ENCODE measurements at places on chromosomes 1 and 21.
A peak's percentile ranks its signal among the peaks of the same experiment; 100 is the strongest.

DNA sequence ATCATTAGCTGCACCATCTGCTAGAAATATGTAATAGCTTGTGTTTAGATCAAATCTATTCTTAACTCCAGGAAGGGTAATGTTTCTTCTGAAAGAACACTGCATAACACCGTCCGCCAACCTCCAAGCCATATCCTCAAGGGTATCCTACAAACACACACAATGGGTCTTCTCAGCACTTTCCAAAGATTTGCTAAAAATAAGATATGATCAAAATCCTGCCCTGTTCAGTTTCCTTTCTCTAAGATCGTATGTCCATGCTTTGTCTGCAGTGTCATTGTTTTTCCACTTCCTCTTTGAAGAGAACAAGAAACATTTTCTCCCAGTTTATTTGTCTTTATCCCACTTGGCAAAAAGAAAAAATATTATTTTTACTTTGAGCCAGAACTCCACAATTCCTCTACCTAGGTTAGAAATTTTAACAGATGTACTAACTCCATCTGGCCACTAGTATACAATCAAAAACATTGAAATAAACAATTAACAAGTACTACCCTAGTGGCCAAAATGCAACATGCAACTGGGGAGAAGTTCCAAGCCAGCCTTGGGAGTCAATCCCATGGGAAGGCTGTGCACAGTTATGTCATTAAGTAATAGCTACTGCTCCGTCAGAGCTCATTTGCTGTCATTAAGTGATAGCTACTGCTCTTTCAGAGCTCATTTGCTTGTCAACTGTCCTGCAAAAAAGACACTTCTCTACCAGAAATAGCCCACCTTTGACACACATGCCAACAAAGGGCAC is 37.8 kb downstream of the FRRS1 start:
- peak; percentile 68 for DNase-seq

GRCh38 chr1:11920239-11920903 is 5.9 kb downstream of the KIAA2013 start:
- no peak for DNase-seq

- no peak for DNase-seq
Measured at GRCh38 chr1:55156093-55156492, 59.1 kb downstream of the USP24 start.

GRCh38 chr1:23163395-23163794 is 5.3 kb downstream of the LUZP1 start:
- no peak for DNase-seq

DNA sequence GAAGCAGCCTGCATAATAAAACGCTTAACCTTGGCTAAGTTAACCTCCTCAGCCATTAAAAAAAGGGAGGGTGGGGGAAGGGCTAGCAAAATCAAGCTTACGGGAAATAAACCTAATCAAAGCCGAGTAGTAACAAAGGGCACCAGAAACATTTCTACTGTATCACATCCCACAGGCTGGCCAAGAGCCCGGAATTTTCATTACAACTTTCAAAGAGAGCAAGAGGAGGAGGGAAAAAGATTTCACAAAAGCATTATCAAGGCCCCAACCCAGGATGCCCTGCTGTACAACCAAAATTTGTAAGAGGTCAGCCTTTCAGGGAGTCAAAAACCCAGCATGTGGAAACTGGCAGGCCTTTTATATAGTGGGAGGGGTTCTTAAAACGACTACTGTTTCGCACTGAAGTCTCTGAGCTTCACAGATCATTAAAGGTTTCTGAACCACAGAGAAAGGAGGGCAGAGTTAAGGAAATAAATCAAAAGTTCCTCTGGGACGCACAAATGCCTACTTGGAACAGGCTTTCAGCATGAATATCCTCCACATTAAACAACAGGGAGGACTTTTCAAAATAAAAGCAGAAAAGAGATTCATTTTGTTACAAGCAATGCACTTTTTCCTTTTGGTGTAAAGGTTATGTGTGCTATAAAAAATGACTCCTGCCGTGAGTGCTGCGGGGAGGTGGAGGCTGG is 90.4 kb downstream of the SLC45A1 start:
- no peak for DNase-seq

GRCh38 chr1:243917177-243917862 is 67.3 kb upstream of the AKT3 start:
- DNase-seq, result peak; percentile 46

- no peak for DNase-seq
Measured at GRCh38 chr1:212529211-212529741, 79.3 kb upstream of the ATF3 start.

GRCh38 chr21:17455451-17455850 is 57.4 kb upstream of the CXADR start:
- peak; percentile 25 for DNase-seq

DNA sequence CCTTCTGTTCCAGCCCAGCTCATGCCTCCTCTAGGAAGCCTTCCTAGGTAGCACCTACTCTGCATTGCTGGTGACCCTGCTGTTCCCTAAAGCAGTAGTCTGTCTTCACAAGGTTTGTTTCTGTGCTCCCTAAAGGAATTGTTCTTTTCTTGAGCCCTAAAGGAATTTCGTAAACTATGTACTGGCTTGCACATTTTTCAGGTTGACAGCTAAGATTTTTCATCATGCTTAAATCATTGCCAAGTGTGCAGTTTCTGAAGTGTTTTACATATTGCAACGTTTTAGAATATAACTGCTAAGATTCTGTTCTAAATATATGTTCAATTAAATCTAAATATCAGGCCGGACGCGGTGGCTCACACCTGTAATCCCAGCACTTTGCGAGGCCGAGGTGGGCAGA is 13.1 kb downstream of the S100A16 start:
- no peak for DNase-seq

GRCh38 chr1:154813846-154814505 is 56.1 kb downstream of the KCNN3 start:
- no peak for DNase-seq

DNA sequence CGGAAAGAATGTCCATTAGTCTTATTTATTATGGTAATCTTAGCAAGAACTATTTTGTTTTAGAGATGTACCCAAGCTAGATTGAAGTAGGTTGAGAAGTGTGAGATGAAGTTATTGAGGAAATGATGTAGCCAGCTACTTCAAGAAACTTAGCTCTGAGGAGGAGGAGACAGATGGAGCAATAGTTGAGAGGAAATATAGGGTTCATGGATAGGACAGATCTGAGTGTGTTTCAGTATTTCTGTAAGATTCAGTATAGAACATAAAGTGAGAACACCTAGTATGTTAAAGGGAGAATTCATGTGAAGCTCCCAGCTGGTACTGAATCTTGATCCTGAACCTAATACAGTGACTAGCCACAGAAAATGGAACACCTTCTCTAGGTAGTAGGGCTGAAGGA is 28.9 kb downstream of the TSNAX start:
- DNase-seq, result no peak

DNA sequence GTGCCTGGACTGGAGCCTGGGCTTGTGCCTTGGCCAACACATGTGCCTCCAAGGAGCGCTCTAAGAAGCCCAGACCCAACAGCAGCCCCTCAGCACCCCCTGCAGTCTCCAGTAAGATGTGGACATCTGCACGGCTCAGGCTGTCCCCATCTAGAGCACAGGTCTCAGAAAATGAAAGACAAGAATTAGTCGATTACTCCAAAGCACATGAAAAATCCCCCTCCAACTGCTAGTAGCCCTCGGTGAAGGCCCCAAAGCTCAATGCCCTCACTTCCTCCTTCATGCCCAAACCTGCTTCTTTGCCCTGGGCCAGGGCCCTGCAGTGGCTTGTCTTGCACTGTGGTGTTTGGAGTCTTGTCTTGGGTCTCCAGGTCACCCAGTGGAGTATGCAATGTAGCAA is 21.9 kb upstream of the ERO1B start:
- no peak for DNase-seq

- peak; percentile 61 for DNase-seq
Measured at GRCh38 chr1:192639607-192640368, 3.8 kb downstream of the RGS13 start.

DNA sequence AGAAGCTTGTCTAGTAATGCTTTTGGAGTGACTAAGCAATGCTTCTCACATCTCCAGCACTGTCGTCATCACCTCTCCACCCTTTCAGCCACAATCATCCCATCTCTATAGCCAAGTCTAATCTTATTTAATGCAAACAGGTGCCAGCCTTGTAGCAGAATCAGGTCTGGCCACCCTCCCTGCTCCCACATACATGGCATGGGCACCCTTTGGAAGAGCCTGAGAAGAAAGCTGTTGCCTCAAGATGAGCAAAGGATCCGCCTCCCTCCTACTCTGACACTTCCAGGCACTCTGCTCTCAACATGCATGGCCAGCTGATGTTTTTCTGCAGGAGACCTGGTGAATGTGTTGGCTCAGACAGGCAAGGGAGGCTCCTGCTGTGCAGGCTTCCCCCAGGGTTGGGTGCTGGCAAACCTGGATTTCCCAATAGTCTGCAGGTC is 113.1 kb upstream of the GRIK3 start:
- no peak for DNase-seq

DNA sequence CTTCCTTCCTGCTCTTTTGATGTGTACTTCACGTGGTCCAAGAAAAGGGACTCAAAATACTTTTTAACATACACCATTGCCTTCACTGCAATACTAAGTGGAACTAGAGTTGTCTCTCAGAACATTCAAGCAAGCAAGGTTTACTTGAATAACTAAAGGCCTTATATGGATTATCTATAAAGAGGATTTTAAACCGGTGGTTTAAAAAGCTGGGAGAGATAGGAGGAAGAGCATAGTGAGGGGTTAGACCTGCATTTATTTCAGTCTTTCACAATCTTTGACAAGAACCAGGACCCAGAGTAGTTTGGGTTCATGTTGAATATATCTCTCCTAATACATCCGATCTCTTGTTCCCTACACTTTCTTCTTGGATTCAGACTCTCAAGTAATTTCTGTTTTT is 6.9 kb downstream of the S1PR1 start:
- no peak for DNase-seq

- DNase-seq, result peak; percentile 37
Measured at GRCh38 chr1:13813398-13814012, 113.5 kb downstream of the PRDM2 start.

- peak; percentile 64 for DNase-seq
Measured at GRCh38 chr1:152440635-152441471, 26.8 kb upstream of the CRNN start.

DNA sequence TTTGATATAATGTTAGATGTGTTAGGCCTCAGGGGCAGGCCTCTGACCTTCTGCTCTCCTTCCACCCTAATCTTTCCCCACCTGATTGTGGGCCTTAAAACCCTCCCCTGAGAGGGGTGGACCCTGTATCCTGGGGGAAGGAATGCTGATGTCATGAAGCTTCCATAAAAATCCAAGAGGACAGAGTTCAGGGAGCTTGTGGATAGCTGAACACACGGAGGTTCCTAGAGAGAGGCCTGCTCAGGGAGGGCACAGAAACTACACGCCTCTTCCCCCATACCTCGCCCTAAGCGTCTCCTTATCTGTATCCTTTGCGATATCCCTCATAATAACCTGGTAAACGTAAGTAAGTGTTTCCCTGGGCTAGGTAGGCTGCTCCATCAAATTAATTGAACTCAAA is 4.3 kb downstream of the MFN2 start:
- no peak for DNase-seq

DNA sequence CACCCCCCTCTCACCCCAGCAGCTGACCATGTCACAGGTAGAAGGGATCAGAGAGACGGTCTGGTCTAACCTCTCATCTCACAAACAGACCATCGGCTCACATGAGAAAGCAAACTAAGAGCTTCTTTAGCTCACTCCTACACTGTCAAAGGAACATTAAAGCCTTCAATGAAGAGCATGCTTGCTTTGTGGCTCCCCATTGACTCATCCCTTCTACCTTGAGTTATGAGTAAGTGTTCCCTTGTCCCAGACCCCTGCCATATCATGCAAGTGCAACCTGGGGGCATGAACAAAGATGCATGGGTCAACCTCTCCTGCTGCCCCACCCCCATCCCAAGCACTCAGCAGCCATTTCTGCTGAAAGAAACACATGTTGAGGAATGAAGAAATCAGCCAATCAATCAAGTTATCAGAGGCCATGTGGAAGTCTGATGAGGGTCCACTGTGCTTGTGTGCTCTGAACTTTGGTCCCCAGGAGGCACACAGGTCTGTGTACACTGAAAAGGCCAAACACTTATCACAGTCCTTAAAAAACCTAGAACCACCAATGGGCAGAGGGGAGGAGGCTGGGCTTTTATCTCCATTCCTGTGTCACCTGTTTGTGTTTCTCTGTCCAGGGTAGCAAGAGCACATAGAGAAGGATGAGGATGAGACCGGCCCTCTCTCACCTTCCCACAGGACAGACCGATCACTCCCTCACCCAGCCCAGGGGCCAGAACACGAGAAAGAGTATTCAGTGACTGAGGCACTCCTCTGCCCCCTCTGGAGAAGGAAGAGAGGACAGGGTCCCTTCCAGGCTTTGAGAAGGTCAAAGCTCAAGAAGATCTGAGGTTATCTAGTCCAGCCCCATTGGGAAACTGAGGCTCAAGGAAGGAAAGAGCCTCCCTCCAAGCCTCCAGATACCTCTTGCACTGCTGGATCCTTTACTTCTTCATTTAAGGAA is 9.5 kb downstream of the ETNK2 start:
- no peak for DNase-seq

GRCh38 chr1:87852410-87853161 is 523.9 kb downstream of the LMO4 start:
- no peak for DNase-seq

Data from trophoblast cell (in vitro differentiated cells and primary cell).